ENCODE measurements at places on chromosomes 5 and 9. TPM values are rescaled to one million over a fixed set of nuclear protein-coding genes. Genes with fewer than 3 reads are reported as not detected.

GRCh38 chr9:2413160-2413805 is 208.3 kb upstream of the VLDLR start:
- DNase-seq, result no peak

Gene ANXA1
- polyA plus RNA-seq, result 403 TPM

Gene IL4
- polyA plus RNA-seq, result not detected

DNA sequence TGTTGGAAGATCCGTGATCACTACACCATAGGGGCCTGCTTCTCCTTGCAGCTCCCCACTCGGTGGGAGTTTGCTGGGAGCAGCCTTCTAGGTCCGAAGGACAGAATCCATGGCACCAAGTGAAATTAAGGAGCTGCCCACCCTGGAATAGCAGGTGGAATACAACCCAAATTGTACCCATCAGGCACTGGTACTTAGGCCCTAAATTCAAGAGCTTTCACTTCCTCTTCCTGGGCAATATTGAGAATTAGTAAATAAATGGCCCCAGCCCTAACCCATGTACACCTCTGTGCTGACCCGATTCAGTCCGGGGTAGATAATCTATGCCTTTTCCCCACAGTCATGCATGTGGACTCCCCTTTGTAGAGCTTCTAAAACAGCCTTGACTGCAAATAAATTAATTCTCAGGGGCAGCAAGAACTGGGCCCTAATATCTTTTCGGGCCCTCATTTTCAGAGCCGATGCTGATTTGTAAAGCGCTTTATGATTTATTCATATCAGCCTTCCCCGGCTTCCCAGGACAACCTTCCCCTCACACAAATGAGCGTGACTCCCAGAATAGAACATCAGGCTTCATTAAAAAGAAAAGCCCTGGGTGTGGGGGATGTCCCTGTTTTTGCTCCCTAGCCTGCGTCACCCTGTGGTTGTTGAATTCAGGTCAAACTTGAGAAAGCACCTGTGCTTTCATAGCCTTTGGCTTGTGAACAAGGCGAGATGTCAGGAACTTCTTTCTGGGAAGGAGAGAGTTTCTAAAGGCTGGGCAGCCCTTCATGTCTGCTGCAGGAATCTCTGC is 126.1 kb upstream of the TBC1D2 start:
- DNase-seq, result no peak

GRCh38 chr5:90131383-90132133 is 278.0 kb downstream of the CETN3 start:
- no peak for DNase-seq

- DNase-seq, result no peak
These were observed 59.0 kb downstream of the TLE4 start for GRCh38 chr9:79630521-79631403.

DNA sequence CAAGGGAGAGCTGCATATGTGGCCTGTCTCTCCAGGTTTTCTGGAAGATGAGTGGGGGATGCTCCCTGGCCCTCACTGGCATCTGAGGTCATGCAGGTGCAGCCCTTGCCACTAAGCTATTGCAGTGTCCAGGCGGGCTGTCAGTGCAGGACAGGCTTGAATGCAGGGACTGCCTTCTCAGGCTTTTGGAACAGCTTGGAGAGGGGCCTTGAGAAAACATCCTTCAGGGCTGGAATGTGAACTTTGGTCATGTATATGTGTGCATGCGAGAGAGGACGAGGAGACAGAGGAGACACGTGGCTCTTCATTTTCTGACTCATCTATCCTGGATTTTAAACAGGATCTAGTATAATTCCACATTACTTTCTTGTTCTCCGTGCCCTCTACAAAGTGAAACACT is 90.3 kb downstream of the MACROH2A1 start:
- no peak for DNase-seq

- DNase-seq, result no peak
These were observed 22.8 kb upstream of the ZBTB43 start for GRCh38 chr9:126782053-126782388.

GRCh38 chr5:111480346-111480745 is 32.0 kb downstream of the STARD4 start:
- no peak for DNase-seq

GRCh38 chr5:140391732-140392131 is 9.9 kb upstream of the ANKHD1 start:
- no peak for DNase-seq

DNA sequence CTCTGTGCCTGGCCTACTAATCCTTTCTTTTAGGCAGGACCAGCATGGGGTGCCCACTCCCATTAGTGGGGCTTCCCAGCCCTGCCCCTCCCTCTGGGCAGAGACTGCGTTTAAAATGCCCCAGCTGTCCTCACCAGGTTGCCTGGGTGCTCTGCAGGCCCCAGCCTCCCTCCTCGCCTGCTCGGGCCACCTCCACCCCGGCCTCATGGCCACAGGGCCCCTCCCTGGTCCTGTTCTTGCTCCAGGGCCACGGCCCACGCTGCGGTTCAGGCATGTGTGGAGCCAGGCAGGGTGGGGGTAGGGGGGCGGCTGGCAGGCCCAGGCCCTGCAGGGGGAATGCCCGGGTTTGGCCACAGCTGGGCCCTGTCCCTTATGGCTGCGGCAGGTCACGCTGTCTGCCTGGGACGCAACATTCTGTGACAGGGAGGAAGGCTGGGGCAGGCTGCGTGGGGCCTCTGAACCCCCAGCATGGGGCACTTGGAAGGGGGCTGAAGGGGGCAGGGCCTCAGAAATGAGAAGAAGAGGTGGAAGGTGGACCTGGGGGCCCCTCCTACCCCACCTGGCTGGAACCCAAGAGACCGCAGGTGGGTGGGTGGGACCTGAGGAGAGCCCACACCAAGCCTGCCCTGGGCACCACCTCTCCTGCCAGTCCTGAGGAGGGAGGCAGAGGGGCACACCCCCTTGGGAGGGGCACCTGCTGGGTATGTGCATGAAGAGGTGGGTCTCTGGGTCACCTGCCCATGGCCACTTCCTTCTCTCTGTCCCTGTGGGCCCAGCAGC is at the start of gene LCN12:
Gene LCN12 (plus strand): TSS at position 733 of the 780 bp plus-strand sequence. CDS start 55 bp downstream, outside the sequence.
- DNase-seq, result no peak

Gene PCDHB13
- 0.64 TPM for polyA plus RNA-seq

Gene NR5A1
- polyA plus RNA-seq, result not detected

- DNase-seq, result no peak
These were observed 1329.0 kb upstream of the WWC1 start for GRCh38 chr5:166962461-166962860.

Gene PCDHGB6
- 2.3 TPM for polyA plus RNA-seq

- no peak for DNase-seq
These were observed 320.6 kb downstream of the PJA2 start for GRCh38 chr5:109089191-109089590.

DNA sequence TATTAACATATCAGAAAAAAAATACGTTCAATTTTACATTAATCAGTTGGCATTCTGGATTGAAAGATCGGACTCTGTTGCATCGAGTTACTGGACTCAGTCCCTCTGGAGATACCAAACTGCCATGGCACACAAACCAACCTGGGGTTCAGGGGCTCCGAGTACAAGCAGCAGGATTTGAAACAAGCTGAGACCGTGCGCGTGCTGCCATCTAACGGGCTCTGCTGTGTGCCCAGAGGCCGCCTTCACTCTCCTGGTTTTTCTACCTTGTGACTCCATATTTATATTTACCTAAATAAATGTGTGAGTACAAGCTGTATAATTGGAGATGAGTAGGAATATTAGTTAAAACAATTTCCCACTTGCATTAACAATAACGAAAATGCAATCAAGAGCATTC is 48.2 kb downstream of the ANXA1 start:
- DNase-seq, result peak; percentile 25

DNA sequence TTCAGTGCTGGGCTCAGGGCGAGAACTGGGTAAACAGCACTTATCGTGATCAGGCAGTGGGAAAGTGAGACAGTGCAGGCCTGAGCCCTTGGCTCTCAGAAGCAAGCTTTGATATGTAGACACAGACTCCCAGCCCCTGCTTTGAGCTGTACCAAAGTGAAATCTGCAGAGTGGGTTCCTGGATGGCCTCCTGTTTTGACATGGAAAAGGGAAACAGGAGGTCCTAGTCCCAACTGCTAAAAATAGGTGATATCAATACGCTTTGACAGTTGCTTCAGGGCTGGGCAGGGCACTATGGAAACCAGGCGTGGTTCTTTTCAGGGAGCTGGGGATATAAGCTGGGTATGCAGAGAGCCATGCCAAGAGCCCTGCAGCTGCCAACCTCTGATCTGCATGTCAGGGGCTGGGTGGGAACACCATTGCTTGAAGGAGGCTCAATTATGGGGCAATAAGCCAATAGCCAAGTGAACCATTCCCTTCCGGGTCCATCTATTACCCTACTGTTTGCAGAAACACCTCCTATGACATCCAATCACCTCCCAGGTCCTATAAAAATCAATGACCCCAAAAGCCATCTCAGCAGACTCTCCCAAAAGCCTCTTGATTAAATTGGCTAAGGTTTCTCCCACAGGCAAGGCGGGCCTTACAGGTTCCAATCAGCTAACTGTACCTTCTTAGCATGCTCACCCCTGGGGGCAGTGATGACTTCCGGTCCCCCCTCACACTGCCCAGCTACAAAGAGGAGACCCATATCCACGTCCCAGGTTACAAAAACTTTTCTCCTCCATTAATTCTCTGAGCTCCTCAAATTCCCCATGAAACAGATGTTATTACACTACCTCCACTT is 45.8 kb downstream of the EPB41L4B start:
- DNase-seq, result no peak

Gene MSMP
- polyA plus RNA-seq, result 23.5 TPM

Gene RASGEF1C
- not detected for polyA plus RNA-seq

- peak; percentile 71 for DNase-seq
These were observed 802 bp downstream of the SPIN1 start for GRCh38 chr9:88388886-88389605.

Gene RIGI
- 4.5 TPM for polyA plus RNA-seq

- no peak for DNase-seq
These were observed 173.2 kb downstream of the PRELID2 start for GRCh38 chr5:145661737-145662485.

Gene NR6A1
- 0.13 TPM for polyA plus RNA-seq

DNA sequence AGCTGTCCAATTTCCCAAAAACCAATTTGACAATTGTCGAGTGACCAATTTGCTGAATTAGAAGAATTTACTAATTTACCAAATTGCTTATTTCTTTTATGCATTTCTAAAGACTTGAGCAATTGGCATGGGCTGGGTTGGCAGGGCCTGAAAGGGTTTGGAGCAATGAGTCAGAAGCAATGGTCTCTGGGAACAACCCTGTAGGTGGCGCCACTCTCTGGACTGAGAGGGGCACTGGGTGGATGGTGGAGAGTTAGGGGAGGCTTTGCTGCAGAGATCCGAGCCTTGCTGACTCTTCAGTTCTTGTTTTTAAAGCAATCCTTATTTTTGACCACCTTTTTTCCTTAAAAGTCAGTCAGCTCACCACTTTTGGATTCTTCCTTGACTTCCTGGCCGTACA is 71.5 kb upstream of the RPS23 start:
- DNase-seq, result no peak

GRCh38 chr5:6143523-6143922 is 234.8 kb downstream of the MED10 start:
- no peak for DNase-seq

GRCh38 chr5:14581891-14582796 is 552 bp downstream of the OTULINL start:
- DNase-seq, result peak; percentile 15

Gene PRRX2
- 0.19 TPM for polyA plus RNA-seq

GRCh38 chr5:78116167-78116566 is 178.3 kb downstream of the AP3B1 start:
- no peak for DNase-seq

GRCh38 chr9:93237540-93237939 is 53.6 kb downstream of the WNK2 start:
- no peak for DNase-seq

DNA sequence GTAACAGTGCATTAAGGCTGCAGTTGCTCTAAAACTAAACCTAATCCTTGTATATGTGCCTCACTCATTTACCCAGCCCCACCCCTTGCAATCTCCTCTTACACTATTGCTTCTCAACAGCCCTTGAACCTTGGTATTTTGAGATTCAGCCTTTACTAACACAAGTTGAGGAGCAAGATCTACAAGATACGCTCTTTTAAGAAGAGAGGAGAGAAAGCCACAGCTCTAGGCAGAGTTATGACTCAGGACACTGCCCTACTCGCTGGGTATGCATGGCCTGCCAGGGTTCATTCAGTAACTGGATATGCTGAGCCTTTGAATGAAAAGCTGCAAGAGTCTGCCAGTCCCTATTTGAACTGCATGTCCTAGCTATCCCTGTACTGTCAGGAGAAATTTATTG is 219.5 kb downstream of the PCSK5 start:
- no peak for DNase-seq

DNA sequence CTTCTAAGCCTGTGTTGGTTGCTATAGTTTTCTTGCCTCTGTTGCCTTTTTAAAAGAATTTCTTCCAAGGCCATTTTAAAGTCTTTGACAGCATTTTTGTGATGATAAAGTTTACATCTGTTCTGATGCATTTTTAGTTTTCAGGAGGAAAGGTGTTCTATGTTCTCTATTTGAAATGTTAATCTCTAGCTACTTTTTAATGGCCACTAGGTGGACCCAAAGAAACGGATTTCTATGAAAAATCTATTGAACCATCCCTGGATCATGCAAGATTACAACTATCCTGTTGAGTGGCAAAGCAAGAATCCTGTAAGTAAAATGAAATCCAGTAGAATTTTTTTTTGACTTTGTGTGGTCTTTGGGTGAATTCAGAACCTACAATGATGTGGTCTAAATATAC is 60.2 kb downstream of the MELK start:
- DNase-seq, result peak; percentile 51

DNA sequence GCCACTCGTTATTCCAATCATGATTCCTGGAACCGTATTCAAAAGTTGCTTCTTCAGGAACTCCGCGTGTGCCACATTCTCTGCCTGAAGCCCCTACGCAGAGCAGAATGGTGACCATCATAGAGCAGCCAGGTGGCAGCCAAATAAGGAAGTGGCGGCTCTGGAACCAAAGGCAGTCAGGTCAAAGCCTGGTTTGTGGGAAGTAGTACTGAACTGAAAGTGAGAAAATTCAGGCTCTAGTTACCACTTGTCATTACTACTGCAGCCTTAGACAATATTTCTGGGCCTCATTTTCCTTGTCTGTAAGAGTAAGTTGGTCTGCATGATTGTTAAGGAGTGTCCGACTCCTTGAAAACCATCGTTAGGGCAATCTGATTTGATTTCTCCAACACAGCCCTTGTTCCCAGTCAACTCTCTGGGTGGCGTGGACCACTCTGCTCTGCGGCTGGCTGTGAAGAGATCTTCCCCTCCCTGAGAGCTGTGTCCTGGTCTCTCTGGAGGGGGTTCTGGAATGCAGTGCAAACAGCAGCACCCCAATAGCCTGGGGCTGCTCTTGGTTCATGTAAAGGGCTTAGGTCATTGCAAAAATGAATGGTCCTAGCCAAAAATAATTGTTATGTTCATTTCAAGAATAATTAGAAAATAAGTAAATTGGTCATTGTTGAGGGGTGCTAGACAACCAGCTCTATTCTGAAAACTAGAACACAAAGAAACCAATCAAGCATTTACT is 102.4 kb downstream of the MED27 start:
- no peak for DNase-seq

- no peak for DNase-seq
These were observed 100.3 kb downstream of the AUH start for GRCh38 chr9:91261417-91261816.

Measured in endothelial cell of umbilical vein (primary cell).